Stimulated activated CD4-positive, alpha-beta T cell treated with anti-CD3 and anti-CD28 coated beads, Interleukin-12 subunit alpha, Interleukin-12 subunit beta, amount 100 ng/mL, for 24 hours (primary cell): ENCODE measurements at places on chromosomes 11 and 22.

DNA sequence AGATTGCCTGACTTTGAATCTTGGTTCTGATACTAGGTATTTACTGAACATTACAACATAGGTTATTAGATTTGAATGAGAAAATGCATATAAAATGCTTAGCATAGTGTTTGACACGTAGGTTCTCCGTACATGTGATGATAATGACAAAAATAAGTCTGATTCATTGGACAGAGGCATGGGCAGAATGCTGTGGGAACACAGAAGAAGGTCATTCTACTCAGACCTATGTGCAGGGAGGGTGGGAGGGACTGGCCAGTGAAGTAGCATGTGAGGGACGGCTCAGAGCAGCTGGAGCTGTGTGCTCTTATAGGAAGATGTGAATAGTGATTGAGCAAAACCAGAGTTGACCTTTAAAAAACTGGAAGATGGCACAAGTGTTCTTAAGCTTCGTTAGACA, 256.8 kb upstream of the RAG2 start:
- no peak for DNase-seq

GRCh38 chr11:62713343-62713742, 5.9 kb downstream of the GNG3 start:
- no peak for DNase-seq

DNA sequence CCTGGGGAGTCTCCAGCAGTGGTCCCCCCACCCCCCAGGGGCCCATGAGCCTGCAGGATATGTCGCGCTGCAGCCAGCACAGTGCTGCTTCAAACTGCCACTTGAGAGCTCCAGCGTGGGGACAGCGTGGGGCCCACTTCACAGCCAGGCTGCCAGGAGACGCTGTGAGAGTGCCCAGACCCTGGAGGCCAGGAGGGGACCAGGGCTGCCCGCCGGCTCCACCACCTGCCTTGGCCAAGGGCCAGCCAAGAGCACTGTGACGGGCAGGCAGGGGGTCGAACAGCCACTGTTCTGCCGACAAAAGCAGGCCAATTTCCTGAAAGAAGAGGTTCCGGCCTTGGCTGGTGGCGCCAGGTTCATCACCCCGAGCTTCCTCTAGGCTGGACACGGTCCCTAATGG, 60.2 kb downstream of the FLRT1 start:
- DNase-seq, result no peak

DNA sequence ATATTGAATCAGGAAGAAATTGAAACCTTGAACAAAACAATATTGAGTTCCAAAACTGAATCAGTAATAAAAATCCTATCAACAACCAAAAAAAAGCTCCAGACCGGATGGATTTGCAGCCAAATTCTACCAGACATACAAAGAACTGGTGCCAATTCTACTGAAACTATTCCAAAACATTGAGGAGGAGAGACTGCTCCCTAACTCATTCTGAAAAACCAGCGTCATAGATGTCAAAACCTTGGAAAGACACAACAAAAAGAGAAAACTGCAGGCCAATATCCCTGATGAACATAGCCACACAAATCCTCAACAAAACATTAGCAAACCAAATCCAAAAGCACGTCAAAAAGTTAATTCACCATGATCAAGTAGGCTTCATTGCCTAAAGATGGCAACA, 353.8 kb downstream of the TMEM135 start:
- DNase-seq, result no peak

DNA sequence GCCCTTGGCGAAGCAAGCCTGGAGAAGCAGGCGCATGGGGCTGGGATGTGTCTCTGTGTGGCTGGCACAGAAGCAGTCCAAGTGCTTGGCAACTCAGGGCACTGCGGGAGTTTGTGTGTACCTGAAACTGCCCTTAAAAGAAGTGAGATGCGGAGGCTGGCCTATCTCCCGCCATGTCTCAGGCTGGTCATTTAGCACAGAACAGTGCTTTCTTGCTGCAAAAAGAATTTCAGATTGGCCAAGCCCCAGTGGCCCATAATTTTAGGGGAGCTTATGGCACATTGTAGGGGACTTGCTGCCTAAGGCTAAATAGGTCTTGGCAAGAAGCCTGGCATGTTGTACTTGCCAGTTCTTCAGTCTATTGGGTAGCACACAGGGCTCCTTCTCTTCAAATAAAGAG, 16.4 kb downstream of the EHF start:
- DNase-seq, result no peak

- no peak for DNase-seq
These were observed 4.7 kb downstream of the CARS1 start for GRCh38 chr11:3052567-3052966.

- DNase-seq, result no peak
These were observed 1.5 kb downstream of the RFPL2 start for GRCh38 chr22:32203181-32204039.

GRCh38 chr22:20968281-20968977, 1.4 kb downstream of the AIFM3 start:
- DNase-seq, result no peak

- no peak for DNase-seq
These were observed 2.9 kb downstream of the PGR start for GRCh38 chr11:101126551-101127196.

GRCh38 chr22:49824185-49824925, 3.3 kb downstream of the BRD1 start:
- DNase-seq, result no peak

DNA sequence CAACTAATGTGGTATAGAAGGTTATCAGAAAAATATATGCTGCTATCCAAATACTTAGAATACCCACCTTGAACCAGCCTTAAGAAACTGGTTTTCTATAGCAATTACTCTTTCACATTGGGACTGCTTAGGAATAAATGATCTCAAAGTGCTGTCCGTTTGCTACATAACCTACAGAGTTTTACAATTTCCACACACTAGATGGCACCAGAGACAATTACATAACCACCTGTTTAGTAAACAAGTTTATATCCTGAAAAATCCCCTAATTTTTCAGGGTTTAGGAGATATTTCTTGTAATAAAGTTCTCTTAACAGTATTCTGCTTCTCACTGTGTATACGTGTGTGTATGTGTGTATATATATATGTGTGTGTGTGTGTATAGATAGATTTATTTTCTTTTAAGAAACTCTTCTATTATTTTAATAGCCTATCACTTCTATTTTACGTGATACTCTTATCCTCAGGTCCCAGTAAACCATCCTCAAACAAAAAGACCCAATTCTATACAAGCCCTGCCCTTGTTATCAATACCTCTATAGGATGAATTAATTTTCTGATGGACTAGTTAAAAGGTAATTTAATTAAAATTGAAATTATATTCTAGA, 6.7 kb upstream of the OR5I1 start:
- no peak for DNase-seq

DNA sequence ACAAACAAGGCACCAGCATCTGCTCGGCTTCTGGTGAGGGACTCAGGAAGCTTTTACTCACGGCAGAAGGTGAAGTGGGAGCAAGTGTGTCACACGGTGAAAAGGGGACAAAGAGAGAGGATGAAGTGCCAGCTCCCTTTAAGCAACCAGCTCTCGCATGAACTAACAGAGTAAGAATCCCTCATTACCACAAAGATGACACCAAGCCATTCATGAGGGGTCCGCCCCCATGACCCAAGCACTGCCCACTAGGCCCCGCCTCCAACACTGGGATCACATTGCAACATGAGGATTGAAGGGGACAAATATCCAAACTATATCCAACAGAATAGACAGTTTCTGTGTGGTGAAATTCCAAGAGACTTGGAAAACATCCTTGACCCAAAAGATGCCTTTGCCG, 198.2 kb upstream of the POU2AF2 start:
- no peak for DNase-seq

GRCh38 chr11:820655-821511, 2.2 kb downstream of the PNPLA2 start:
- DNase-seq, result no peak

DNA sequence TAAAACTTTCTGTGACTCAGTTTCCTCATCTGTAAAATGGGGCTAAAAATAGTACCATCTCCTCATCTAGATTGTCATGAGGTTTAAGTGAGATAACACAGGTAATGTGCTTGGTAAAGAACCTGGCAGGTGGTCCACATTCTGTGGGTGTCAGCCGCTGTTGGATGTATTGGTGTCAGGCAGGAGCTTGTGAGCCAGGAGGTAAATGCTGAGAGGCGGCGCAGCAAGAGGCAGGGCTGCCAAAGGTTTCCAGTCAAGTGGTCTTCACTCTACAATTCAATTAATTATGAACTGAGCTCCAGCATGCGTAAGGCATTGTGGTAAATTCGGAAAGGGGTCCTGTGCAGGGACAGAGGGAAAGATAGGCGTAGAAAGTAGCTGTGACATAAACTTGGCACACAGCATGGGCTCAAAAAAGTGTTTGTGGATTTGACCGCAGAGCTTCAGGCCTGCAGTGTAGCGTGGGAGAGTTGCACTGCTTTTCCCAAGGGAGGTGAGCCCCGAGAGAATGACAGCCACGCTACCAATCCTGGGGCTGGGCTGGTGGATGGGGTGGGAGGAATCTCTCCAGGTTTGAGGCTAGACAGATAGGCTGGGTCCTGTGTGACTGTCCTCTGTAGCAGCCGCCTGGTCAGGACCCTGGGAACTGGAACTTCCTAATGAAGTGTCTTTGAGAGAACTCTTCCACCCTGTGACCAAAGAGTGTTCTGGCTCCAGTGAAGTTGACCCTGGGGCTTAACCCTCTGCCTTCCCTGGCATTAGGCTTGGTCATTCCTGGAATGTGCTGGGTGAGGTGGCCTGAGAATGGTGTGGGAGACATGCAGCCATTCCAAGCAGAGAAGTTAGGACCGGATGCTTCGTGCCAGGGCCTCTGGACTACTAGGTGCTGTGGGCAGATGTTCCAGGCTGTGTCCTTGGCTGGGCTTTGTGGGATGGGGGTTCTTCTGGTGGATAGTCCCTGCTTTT, 122.4 kb downstream of the FEZ1 start:
- no peak for DNase-seq

- DNase-seq, result no peak
These were observed 32.5 kb upstream of the POLD3 start for GRCh38 chr11:74559934-74560309.

DNA sequence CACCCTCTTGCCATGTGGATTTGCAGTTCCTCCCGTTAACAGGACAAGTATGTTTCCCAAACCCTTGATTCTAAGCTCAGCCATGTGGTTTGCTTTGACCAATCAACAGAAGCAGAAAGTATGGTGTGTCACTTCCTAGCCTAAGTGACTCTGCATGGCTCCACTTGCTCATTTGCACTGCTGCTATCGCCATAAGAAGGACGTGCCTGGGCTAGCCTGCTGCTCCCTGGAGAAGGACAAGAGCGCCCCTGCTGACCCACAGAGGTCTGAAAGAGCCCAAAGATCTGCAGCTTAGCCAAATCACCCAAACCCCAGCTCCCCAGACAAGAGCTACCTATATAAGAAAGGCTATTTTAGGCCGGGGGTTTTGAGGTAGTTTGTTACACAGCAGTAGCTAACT, 18.0 kb downstream of the TBRG1 start:
- DNase-seq, result no peak

GRCh38 chr11:133724116-133724515, 121.2 kb downstream of the SPATA19 start:
- no peak for DNase-seq

DNA sequence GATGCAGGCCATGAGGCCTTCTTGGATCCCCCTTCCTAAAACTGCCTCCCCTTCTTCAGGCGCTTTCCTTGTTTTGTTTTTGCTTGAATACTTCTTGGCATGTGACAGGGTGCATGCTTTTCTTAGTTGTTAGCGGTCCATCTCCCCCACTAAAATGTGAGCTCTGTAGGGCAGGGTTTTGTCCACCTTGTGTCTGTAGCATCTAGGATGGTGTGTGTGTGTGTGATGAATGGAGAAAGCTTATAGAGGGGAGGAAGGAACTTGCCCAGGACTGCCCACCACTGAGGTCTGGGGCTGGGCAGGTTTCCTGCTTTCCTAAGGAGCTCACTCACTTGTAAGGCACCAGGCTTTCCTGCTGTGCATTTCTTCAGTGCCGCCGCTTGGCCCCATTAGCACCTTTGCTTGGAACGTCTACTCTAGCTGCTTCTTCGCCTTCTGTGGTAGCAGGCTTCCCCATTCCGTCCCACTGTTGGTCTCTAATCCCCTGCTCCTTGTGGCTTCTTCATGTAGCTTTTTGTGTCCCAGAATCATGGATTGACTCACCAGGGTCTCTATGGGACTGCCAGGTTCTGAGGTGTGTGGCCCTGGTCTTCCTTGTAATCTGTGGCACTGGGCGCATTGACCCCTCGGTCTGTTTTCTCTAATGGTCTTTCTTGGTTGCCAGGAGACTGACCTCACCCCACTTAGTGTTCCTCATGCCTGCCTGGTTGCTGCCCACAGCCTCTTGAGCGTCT, 3.3 kb downstream of the DGCR8 start:
- no peak for DNase-seq

DNA sequence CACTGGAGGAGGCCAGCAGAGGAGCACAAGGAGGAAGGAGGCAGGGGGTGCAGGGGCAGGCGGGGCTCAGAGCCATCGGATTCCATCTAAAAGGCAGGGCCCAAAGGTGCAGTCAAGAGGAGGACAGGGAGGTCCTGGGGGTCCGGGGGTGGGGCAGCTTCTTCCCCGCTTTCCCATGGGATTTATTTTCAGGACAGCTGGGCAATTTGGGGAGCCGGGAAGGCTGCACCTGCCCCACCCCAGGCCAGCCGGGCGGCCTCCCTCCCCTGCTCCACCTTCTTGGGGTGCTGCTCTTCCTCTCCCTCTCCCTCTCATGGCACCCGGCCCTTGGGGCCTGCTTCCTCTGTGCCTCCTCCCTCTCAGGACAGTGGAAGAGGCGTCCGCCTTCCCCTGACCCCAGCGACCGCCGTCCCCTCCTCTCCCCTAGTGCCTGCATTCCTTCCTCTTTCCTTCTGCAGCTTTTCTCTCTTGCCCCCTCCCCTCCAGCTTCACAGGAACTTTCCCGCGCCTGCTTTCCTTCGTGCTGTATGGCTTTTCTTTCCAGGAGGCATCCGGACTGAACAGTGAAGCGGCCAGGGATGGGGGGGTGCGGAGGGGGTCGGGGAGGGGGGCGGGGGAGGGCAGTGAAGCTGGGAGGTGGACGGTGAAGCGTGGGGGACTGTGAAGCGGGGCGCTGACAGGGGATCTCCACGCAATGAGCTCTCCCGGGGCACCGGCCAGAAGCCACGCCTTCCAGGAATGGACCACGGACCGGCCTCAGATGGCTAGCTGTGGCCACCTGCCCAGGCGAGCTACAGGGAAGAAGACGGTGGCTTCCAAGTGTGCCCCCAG, 26.9 kb downstream of the APOBEC3H start:
- DNase-seq, result no peak

DNA sequence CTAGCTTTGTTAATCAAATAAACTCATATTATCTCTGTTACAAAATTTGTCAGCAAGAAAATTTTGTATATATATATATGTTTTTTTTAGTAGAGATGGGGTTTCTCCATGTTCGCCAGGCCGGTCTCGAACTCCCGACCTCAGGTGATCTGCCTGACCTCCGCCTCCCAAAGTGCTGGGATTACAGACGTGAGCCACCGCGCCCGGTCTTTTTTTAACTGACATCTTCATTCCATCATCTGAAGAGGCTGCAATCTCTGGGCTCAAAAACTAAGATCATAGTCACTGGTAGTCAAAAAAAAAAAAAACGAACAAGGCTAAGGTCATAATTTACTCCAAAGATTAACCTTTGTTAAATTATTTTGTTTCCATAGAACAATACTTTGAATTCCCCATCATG, 5.3 kb upstream of the KLHDC7B start:
- no peak for DNase-seq

GRCh38 chr22:49761836-49762235, 65.8 kb downstream of the BRD1 start:
- DNase-seq, result no peak
